ENCODE measurements at places on chromosomes 2 and 18. TPM values are rescaled to one million over a fixed set of nuclear protein-coding genes. Genes with fewer than 3 reads are reported as not detected.

GRCh38 chr2:187614756-187615155 is 60.5 kb upstream of the TFPI start:
- no peak for DNase-seq

DNA sequence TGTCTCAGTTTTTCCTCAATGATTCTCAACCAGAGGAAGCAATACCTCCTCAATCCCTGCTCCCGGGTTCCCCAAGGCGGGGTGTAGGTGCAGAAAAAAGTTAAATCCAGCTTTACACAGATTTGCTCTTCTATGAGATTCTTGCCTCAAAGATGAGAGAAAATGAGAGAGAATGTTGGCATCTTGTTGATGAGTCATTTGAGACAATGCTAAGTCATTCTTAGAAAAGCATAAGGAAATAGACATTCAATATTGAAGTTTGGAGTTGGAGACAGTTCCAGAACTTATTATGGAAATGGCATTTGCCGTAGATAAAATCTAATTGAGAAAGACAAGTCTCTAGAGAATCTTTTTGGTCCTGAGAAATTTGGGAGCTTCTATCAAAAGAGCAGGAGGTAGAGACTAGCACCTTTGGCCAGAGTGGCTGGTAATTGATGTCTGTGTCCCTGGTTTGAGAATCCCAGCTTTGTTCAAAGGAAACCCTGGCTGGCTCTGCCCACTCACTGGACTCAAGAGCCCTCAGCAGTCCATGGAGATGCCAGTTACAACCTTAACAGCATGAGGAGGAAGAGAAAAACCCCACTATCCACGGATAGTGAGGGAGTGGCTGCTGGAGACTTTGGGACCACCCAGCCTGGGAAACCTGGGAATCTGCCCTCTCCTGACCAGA is 181.2 kb downstream of the FAM124B start:
- peak; percentile 52 for DNase-seq

DNA sequence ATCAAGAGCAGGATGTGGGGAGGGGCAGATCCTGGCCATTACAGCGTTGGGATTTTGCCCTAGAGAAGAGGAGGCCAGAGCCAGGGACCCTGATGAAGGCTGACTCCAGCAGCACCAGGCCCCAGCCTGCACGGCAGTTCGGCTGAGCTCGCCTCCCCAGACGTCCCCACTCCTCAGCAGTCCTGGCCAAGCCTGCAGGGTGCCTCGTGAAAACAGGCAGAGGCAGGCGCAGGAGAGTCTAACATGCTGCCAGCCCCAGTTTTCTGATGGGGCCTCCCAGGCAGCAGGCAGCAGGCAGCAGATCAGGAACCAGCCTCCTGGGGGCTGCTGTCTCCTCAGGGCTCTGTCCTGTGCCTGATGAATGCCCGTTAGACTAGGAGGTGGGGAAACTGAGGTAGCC is 19.7 kb upstream of the GLI2 start:
- DNase-seq: no peak

- DNase-seq: no peak
Observed at GRCh38 chr2:197195518-197195917, 115.1 kb downstream of the ANKRD44 start.

DNA sequence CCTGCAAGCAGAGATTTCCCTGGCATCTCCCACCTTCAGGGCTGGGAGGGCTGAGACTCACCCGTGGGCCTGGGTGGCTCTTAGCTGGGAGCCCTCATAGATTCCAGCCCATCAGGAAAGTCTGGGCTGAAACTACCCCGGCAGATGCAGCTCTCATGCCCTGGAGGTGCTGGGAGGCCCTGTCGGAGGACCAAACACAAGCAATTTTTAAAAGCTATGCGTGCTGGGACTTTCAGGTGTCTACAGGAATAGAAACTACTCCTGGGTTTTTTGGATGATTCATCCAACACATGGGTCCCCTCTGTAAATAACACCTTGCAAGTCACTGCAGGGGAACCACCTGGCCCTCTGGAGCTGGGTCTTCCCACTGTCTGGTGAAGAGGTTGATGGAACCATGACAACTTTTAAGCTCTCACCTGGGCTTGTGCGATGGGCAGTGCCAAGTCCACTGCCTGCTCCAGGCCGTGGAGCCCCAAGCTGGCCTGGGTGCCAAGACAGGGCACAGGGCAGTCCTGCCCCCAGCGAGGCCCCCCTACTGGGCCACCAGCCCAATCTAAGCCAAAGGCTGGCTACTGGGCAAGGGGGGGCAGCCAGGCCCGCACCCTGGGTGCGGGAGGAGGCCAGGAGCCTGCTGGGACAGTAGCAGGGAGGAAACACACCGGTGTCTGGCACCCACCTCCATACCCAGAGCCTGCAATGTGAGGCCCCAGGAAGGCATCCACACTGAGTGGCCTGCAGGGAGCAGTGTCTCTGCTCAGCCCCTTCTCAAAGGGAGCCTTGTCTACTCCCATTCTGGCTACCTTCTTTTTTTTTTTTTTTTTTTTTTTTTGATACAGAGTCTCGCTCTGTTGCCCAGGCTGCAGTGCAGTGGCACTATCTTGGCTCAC is 1.1 kb upstream of the GPR55 start:
- no peak for DNase-seq

- no peak for DNase-seq
Observed at GRCh38 chr2:206160125-206160806, 571 bp downstream of the EEF1B2 start.

- DNase-seq: no peak
Observed at GRCh38 chr2:47636596-47637264, 146.2 kb upstream of the MSH6 start.

GRCh38 chr2:171260471-171261424 is 100.1 kb upstream of the TLK1 start:
- DNase-seq: no peak

DNA sequence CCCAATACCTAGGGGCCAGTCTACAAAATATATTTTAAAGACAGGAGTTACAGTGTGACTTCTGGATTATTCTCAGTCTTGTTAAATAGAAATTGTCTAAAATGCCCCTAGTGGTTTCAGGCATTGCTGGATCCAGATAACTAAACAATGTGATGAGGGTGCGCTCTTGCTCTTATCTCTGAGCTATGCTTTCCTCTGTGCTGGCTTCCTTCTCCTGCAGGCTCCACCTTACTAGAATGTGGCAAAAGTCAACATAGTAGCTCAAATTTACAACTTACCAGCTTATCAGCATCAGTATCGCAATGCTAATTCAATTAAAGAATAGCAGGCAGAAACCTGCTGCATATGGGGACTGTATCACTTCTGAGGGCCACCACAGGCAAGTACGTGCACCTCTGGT is 61.3 kb upstream of the RNU4ATAC start:
- DNase-seq: no peak

GRCh38 chr18:3046216-3046808 is 33.4 kb upstream of the LPIN2 start:
- DNase-seq: no peak

- DNase-seq: no peak
Observed at GRCh38 chr18:13374468-13375301, 156.1 kb downstream of the LDLRAD4 start.

DNA sequence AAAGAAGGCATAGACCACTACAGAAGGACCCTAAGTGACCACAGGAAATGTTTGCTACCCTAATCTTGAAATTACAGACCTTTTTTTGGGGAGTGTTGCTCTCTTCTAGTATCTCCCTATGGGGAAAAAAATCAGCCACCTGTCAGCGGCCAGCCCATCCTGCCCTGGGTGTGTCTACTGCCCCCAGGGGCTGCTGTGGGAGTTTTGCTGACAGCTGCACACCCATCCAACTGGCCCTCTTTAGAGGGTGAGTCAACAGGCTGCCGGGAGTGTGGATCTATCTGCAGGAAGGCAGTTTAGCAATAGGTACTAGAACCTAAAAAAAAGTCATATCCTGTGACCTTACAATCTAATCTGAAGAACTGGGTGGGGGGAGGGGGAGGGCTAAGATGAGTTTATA is 796 bp upstream of the DYSF start:
- DNase-seq: peak; percentile 70

DNA sequence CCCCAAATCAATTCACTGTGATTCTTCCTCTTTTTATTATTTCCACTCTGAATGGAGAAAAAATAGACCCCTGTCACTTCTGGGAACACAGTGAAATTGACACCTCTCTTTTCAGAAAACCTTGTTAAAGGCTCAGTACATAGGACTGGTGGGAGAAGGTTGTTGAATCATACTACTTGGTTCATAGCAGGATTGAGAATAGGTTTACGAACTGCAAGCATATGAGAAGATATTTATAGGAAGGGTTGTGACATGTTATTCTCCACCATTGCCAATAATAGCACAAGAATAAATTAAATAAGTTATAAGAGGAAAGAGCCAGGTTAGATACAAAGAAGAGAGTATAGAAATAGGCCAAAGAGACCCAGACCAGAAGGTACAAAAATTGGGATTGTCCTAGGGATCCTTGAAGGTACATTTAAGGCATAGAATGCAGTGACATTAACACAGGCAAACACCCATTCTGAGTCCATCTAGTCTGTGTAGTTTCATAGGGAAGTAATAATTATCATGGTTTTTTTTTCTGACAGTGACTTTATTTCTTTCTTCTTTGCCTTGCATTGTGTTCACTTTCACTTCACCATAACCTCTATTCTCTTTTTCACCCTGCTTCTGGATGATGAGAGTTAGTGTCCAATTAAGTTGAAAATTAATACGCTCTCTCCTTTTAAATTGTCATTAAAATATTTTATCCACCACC is 21.8 kb upstream of the SERPINE2 start:
- DNase-seq: no peak

- no peak for DNase-seq
Observed at GRCh38 chr2:102657770-102658169, 38.4 kb downstream of the SLC9A2 start.

GRCh38 chr2:101773137-101773536 is 75.6 kb downstream of the MAP4K4 start:
- no peak for DNase-seq

DNA sequence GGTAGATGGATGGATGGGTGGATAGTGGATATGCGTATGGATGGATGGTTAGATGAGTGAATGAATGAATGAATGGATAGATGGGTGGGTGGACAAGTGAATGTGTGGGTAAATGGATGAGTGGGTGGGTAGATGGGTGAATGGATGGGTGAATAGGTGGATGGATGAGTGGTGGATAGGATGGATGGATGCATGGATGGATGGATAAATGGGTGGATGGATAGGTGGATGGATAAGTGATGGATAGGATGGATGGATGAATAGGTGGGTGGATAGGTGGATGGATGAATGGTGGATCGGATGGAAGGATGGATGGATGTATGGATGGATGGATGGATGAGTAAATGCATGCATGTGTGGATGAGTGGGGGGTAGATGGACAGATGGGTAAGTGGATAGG is 169.3 kb downstream of the ACKR3 start:
- DNase-seq: no peak

Gene BMP10
- total RNA-seq: 0.46 TPM

Gene KHK
- total RNA-seq: 8.7 TPM

Gene CCDC148
- 0.65 TPM for total RNA-seq

Gene NABP1
- 53.0 TPM for total RNA-seq

Gene ADD2
- total RNA-seq: 50.5 TPM

Measured in A172 (cell line).